ENCODE measurements at places on chromosomes 2 and 18. TPM values are rescaled to one million over a fixed set of nuclear protein-coding genes. Genes with fewer than 3 reads are reported as not detected.

PPP1R1C gene
- not detected for polyA plus RNA-seq

PDCD1 gene
- 0.12 TPM for polyA plus RNA-seq

GATA6 gene
- 1.3 TPM for polyA plus RNA-seq

XRCC5 gene
- 146 TPM for polyA plus RNA-seq

- no peak for DNase-seq
Measured at GRCh38 chr2:15899751-15900493, 40.4 kb upstream of the MYCN start.

GRCh38 chr18:47606526-47606925 is 323.9 kb downstream of the SMAD2 start:
- DNase-seq, result no peak

DNA sequence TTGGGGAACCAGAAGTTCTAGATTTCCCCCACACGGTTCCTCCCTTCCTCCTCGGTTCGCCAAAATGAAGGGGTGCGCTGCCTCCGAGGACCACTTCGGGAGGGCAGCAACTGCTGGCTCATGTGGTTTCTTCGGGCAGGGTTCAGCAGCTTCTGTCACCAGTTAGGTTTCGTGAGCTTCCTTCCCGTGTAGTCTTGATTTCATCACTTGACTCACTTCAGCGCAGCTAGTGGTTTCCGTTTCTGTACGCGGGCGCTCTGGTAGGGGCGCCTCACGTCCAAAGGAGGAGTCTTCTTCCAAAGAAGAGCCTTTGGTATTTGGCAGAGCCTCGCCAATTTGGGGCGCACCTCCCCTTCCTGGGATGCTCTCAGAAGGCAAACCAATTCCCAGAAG is 485 bp upstream of the GALNT3 start:
- DNase-seq, result no peak

DNA sequence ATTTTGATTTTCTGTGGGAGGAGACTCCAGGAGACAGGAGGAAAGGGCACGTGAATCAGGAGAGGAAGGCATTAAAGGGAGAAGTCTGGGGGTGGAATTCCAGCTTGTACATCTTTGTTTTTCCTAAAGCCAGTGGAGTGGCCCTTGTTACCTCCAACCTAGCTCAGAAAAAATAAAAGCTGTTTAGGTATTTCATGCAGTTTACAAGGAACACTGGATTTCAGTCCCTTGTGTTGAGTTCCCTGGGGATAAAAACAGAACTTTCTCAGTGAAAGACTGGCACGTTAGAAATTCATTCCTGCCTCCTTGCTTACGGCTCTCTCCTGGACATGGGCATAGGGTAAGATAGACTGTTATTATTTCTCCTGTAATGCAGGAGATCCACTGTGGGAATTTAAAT is 170.2 kb downstream of the ZEB2 start:
- no peak for DNase-seq

- no peak for DNase-seq
Measured at GRCh38 chr18:48360376-48361021, 48.7 kb downstream of the ZBTB7C start.

DNA sequence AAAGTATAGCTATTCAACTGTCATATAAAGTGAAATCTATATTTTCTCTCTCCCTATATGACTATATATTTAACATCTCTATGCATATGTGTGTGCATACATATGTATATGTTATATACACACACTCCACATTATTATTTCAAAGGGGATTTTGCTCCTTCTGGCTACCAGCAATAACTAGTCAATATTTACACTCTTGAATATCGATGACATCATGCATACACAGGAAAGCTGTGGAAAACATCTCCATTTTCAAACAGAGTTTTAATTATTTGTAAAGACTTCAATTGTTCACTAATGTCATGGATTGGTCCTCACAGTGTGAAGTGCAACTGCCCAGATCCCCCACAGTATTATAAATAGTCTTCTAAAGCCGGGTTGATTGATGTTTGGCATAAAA is 195.9 kb upstream of the TCF4 start:
- DNase-seq, result no peak

DNA sequence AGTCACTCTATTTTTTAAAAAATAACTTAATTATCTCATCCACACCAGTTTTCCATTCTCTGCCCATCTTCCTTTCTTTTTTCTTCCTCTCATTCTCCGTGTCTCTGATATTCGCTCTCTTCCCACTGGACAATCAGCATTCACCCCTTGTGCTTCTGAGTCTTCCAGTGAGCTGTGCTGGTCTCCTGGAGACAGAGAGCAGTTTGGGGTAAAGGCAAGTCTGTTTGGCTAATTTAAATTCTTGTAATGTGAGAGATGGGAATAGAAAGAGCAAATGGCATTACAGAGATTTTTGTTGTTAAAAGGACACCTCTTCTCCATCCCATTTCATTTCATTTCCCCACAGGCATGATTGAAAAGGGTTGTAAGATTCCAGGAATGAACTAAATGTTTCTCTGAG is 107.5 kb downstream of the DTNA start:
- DNase-seq, result no peak

DNA sequence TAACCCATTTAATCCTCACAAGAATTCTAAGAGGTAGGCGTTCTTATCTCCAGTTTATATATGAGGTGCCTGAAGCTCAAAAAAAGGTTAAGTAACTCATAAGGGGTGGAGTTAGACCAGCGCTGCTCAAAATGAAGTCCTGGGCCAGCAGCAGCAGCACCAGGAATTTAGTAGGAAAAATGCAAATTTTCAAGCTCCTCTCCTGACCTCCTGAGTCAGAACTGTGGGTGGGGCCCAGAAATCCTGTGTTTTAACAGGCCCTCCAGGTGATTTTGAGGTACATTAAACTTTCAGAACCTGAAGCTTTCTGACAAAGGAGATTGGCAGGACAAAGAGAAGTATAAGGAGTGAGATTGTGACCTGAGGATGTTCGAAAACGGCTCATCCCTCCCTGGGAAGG is 66.0 kb upstream of the CCDC85A start:
- no peak for DNase-seq

DNA sequence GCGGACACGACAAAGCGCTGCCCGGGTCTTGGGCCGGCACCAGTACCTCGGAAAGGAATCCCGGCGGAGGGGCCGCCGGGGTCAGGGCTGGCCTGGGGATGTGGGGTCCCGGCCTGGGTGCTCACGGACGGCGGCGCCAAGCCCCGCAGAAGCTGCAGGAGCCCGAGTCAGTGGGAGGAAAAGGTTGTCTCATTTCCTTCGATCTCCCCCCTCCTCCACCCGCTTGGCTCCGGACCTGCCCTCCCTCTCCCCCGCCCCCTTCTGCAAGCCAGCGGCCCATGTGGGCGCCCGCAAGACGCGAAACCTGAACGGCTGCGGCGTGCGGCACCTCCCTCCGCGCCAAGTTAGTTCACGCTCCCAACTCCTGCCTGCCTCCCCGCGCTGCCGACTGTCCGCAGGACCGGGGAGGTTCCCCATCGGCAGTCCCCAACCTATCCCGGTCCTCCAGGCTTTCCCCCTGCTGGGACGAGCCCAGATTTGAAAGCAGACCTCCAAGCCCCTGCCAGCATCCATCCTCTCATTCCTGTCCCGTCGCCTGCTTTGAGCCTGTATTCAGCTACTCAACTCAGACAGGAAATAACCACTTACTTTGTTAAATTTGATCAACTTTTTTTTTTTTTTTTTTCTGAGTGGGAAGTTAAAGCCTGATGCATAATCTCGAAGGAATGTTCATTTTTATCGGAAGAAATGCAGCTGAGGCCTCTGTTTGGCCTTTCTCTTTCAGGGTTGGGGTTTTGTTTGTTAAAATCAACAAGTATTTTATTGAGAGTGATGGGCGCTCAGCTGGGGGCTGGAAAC is at the start of gene EVA1A:
TSS of gene EVA1A (minus strand) at position 172 of the 798 bp plus-strand sequence. CDS start 42,799 bp downstream, outside the sequence.
- DNase-seq, result peak; percentile 75

GRCh38 chr2:16813593-16813992 is 148.0 kb upstream of the CYRIA start:
- DNase-seq, result no peak

DNA sequence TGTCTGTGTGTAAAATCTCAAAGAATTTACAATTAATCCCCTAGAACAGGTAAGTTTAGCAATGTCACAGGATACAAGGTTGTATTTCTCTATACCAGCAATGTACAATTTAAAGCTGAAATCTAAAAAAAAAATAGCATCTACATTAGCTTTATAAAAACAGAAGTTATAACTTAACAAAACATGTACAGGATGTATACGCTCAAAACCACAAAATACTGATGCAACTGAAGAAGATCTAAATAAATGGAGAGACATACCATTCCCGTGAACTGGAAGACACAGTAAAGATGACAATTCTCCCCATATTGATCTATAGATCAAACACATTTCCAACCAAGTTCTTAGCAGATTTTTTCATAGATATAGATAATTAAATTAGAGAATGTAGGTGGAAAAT is 17.5 kb upstream of the RANBP2 start:
- no peak for DNase-seq

DNA sequence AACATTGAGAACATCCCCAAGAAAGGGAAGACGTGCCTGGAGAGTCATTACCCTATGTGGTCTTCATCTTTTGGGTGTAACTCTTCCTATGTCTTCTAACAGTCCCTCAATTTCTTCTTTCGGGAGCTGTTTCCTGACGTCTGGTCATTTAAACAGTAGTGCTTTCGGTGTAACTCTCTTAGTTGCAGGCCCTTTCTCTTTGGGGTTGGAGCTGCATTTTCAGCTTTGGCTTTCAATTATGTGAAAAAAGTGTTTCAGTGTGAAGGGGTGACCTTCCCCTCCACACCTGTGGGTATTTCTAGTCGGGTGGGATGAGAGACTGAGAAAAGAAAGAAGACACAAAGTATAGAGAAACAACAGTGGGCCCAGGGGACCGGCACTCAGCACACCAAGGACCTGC is 105.9 kb downstream of the CERS6 start:
- no peak for DNase-seq

GRCh38 chr2:208373460-208374089 is 33.0 kb upstream of the PTH2R start:
- DNase-seq, result peak; percentile 40

DNA sequence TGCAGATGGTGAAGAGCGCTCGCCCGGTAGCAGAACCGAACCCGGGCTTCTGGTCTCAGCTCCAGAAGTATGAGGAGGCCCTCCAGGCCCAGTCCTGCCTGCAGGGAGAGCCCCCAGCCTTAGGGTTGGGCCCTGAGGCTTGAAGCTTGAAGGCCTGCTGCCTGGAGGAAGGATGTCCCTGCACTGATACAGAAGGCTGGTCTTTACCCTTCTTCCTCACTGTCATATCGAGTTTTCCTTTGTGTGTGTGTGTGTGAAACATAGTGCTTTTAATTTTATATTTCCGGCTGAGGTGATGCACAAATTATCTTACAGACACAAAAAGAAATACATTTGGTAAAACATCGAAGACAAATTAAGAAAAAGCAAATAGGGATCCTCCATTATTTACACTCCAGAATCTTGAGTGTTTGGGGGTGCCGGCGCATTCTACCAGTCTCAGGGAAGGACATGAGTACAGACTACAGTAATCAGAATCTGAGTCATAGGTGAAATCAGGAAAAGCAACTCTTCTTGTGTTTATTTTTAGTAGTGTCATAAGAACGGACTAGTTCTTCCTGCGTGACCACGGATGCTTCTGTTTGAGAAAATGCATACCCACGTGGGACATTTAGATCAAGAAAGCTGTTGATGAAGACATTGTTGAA is 1.3 kb downstream of the DUSP28 start:
- no peak for DNase-seq

DNA sequence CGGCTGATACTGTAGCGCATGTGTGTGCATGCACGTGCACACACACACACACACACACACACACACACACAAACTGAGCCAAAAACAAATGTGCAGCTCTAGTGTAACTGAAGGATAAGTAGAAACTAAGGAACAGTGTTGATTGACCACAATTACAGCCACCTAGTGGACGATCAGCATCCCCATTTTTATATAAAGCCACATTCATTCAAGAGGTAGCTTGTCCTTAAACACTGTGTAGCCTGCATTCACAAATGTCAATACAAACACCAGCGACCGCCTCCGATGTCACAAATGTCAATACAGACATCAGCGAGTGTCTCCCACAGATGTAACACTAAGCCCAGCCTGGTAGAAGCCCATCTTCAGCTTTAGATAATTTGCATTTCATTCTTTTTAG is 167.4 kb downstream of the PTGR3 start:
- peak; percentile 13 for DNase-seq

DNA sequence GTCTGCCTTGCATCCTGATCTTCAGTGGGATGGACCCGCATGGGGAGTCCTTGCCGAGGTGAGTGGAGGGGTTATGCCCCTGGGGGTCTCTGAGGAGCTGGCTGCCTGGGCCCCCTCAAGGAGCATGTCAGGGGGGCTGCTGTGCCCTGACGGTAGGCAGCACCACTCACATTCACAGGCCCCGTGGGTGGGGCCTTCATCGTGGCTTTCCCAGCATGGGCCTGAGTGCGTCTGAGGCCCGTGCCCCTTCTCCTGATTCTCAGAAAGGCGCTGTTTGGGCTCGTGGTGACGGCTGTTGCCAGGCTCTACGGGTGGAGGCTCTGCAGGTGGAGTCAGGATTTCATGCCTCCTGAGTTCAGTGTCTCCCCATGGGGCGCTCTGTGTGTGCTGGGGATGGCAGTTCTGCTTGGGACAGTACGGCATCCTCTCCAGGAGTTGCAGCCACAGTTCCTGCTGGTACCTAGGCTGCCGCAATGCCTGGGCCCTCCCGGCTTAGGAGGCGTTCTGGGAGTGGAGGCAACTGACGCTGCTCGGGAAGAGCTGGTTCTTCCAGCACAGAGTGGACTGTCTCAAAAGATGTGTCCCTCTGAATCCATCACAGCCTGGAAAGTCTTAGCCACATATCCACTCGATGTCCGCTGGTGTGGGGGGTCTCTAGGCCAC is 57.3 kb downstream of the NTSR2 start:
- DNase-seq, result no peak

DNA sequence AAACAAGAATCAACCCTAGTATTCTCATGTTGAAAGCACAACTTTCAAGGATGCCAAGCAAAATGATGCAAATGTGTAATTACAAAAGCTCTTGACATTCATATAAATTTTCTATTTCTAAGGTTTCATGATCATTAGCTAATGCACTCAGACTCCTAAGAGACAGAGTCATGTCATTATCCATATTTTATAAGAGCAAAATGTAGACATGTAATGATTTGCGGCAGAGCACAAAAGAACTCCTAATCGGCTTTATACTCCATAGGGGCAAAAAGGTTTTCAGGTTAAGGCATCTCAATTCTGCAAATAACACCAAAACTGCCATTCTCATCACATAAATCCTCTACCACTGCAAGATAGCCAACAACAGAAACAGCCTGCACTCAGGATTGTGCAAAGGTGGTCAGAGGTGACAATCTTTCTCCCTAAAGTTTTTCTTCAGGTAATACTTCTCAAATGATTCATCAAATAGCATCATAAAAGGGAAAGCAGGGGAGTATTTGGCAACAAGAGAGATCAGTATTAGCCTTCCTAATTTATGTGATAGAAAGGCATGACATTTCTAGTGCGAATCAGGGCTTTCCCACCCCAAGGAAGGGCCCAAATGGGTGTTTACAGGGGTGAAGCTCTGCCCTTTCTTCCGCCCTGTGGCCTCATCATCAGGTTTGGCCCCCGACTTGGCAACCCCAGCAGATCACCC is 64.7 kb downstream of the STK39 start:
- no peak for DNase-seq

Measured in hindlimb muscle (tissue), 1 donor.